ENCODE measurements at places on chromosomes 6 and 20. TPM values are rescaled to one million over a fixed set of nuclear protein-coding genes. Genes with fewer than 3 reads are reported as not detected.

FOXF2 gene
- polyA plus RNA-seq, result 57.4 TPM

CYP39A1 gene
- polyA plus RNA-seq, result 8.2 TPM

DLGAP4 gene
- 71.5 TPM for polyA plus RNA-seq

SLC18B1 gene
- polyA plus RNA-seq, result 26.6 TPM

TMEM170B gene
- 5.8 TPM for polyA plus RNA-seq

CPXM1 gene
- 79.5 TPM for polyA plus RNA-seq

NOX3 gene
- polyA plus RNA-seq, result not detected

GRCh38 chr20:53865901-53866793 is 204.2 kb downstream of the BCAS1 start:
- DNase-seq, result peak; percentile 87

- DNase-seq, result no peak
These were observed 19.6 kb downstream of the LEMD2 start for GRCh38 chr6:33769248-33769821.

GRCh38 chr20:20201639-20202038 is 149.3 kb downstream of the CFAP61 start:
- DNase-seq, result no peak

DNA sequence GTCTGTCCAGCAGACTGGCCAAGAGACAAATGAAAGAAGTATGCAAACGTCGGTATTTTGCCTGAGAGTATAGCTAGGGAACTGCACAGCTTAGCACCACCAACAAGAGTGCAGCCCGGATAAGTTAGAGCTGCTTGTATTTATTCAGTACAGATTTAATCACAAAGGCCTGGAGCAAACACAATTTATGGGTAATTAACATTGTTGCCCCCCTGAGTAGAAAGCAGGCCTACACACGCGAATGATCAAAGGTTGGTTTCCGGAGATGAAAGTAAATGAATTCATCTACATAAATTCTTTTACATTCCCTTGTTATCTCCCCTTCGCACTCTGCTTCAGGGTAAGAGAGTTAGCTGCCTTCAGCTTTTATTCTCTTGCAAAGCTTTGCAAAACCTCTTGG is 24.7 kb upstream of the CRISP1 start:
- DNase-seq, result no peak

DNA sequence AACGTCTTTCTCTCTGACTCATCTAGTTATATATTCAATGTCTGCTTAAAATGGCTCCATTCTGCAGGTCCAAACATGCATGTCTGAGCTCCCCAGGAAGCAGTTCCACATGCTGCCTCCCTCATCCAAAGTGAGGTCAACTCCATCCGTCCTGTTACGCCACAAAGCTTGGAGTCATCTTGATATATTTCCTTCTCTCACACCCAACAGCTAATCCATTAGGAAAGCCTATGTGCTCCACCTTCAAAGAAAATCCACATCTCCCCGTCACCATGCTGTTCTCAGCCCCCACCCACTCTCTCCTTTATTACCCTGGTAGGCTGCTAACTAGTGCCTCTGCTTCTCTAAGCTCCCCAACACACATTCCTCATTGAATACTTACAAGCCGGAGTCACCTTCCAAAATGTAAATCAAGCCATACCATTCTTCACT is 130.2 kb upstream of the SYNDIG1 start:
- no peak for DNase-seq

DNA sequence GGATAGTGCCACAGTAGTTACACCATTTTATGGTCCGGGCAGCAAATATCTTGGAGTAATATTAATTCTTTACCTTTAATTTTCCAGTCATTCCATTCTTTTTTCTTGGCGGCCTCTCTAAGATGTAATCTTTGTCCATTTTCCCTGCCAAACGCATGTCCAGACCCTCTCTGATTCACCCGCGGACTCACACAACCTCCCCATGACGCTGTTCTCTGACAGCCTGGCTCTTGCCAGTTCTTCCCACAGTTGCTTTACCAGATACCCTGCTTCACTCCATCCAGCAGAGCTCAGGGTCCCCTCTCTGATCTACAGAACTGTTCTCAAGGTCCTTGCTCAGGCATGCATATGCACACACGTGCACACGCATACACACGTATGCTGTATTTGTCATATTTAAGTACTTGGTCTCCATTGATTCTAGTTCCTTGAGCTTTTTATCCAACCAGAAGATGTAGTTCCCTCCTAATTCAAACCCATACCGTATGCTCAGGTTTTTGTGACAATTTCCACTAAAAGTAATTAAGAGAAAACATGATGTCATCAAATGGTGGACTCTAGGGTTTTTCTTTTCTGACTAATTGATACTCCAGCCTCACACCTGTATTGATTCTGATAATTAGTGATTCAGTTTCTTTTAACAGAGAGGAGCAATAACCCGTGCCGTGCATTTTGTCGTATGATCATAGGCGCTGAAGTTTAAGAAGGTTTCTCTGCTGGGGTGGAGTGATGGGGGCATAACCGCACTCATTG is 10.0 kb downstream of the BPHL start:
- DNase-seq, result no peak

DNA sequence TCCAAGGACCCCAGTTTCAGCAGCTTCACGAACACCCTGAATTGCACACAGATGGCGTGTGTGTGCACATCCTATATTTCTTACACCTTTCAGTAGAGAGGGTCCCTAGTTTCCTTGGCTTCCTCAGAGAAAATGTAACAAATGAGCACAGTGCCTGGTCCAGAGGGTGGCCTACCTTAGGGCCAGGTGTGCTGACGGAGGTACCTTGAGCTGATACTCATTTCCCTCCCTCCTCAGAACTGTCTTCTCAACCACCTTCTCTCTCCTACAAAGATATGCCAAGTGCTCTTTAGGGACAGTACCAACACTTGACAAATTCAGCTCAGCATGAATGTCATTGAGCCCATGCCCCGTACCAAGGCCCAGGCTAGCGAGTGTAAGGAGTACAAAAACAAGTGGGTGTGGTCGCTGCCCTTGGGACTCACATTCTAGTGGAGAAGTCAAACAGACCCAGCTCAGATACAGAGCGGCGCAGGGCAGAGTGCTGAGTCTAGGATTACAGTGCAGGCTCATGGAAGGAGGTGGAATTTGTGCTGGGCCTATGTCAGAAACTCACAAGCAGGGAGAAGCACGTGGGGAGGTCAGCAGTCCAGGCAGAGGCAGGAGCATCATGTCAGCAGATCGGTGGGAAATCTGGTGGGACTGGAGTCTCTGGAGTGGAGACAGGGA is 9.6 kb upstream of the BPHL start:
- DNase-seq, result no peak

- DNase-seq, result peak; percentile 30
These were observed 4.4 kb upstream of the IBTK start for GRCh38 chr6:82251942-82252341.

GRCh38 chr6:34570066-34570833 is 14.1 kb upstream of the SPDEF start:
- no peak for DNase-seq

DNA sequence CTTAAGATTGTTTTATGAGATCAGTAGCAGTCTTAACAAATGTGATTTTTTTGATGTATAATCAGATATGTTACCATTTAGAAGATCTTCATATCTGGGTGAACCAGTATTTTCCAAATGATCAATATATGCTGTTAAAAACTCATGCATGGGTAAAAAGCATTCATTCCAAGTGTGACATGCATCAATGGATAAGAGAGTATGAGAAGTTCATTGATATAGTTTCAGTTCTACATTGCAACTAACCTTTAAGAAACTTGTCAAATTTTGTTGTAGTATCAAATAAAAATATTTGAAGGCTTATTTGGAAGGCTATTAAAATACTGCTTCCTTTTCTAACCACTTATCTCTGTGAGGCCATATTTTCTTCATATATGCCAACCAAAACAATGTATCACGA is 117.7 kb downstream of the FIG4 start:
- no peak for DNase-seq

DNA sequence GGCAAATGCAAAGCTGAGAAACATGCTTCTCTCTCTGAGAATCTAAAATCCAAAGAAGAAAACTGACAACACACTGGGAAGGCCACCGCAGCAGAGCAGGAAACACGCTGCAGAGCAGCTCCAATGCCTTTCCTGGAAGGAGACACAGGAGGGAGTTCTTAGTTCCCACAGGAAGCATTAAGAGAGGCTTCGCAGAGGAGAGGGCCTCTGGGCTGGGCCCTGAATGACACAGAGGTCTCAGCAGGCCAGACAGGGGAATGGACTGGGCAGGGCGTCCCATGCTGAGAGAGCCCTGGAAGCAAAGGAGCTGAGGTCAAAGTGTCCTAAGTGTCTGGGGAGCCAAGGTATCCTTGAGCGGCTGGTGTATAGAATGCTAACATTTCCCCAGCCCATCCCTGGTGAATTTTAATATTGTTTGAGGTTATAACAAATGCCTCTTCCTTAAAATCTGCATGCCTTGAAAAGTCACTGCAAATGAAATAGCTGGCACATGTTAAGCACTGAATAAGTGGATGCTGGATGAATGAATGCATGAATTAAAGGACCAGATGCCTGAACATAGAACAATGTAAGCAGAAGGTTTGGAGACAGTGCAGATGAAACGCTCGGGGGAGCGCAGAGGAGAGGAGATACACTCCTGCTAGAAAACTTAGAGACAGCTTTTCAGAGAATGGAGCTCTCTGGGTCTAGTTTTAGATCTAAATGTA is 110.0 kb upstream of the SYNDIG1 start:
- DNase-seq, result no peak

DNA sequence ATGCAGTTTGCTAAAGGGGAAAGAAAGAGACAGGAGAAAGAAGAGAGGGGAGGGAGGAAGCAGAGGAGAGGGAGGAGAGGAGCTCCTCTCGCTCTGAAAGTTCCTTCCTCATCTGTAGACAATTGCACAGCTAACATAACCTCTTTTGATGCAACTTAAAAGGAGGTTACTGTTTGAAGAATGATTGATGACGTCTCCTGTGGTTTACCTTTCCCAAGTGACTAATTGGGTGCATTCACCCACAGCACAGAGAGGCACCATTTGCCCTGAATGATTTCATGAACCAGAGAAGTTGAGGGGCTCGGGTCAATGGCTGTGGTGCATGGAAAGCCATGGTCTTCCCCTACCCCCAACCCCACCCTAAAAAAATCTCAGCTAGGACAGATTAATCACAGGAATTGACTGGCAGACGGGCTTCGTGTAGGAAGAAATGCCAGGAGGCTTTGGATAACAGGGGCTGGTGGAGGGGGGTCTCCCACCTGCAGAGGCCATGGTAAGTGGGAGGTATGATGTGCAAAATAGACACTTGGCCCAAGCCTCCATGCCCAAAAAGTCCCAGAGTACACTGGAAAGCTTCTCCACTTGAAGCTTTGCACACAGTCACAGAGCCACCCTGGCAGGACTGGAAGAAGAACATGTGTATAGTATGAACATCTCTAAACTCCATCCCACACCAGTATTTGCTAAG is 213.7 kb downstream of the ANKRD60 start:
- no peak for DNase-seq

GRCh38 chr6:98639089-98639635 is 195.2 kb upstream of the POU3F2 start:
- no peak for DNase-seq

DNA sequence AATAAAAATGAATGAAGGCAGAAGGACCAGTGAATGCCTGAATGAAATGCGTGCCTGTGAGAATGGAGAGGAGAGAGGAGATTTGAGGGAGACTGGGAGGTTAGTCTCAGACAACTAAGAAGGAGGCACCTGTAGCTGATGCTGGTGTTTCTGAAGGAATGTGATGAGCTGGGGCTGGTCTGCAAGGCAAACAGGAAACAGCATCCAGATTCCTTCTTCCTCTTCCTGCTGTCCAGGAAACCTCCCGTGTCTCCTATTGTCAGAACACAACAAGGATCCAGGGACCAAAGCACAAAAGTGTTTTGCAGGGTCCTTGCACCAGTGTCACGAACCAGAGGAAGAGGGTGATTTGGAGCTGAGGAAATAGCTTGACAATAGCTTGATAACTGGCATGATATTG is 50.4 kb upstream of the TAB2 start:
- no peak for DNase-seq

DNA sequence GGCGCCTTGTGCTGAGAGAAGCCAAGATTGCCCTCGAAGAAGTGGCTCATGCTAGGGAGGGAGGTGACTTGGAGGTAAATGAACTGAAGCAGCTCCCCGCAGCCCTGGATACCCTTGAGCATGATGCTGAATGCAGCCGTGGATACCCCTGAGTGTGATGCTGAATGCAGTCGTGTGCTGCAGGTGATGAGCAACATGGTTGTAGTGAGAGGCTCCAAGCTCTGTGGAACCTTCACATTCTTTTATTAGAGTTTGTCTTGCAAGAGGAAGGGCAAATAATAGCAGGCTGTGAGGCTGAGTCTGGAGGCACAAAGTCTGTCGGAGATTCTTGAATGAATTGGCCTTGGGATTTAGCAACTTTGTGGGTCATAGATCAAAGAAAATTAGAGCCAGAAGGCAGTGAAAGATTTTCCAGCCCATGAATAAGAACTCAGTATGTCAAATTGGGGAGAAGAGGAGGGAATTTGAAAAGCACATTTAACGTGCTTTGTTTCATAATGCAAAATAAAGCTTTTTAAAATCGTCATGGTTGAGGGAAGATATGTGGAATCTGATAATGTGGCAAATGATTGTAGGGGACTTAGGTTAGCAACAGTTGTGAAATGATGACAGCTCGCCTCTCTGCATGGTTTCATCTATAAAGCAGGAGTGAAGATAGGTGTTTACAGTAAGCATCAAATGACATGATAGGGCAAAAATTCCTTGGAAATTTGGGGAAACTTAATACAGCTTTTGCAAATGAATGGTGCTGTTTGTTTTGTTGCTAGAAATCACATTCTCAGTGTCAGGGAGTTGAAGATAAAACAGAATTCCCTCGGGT is 120.1 kb upstream of the TIAM2 start:
- no peak for DNase-seq

GRCh38 chr6:22412994-22413393 is 116.2 kb upstream of the PRL start:
- no peak for DNase-seq

GRCh38 chr20:60803335-60804055 is 448.6 kb upstream of the CDH4 start:
- DNase-seq, result no peak

GRCh38 chr6:148523048-148523447 is 180.4 kb downstream of the SASH1 start:
- DNase-seq, result no peak

DNA sequence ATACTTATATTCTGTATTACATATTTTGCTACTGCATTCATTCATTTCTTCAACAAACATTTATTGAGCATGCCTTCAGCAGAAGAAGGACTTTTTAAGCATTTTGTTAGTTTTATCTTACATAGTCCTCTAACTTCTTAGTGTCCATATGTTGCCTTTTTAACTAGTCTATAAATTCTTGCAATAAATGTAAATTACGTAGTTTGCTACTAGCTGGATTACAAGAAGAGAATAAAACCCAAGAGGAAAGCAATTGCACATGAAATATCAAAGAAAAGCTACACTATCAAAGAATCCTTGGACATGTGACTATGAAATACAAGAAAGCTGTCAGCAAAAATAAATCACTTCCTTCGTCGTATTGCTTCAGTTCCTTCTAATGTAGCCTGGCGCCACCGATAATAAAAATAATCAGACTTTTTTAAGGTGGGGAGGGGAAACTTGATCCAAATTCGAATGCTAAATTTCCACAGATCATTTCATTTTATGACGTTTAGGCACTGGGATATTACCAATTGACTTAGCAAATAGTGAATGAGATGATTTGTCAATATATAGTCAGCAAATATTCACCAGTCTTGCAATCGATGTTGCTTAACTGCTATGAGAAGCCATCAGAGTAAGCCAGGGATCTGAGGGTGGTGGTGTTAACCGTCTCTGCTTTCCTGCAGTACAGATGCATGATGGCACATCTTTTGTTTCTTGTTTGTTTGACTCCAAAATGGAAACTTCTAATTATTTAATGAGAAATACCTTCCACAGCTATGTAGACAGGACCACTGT is 258.7 kb upstream of the EXOC2 start:
- DNase-seq, result no peak

Data from left lung (tissue), 14 donors.